Bone marrow (tissue), 2 donors: ENCODE measurements at places on chromosomes 5 and 9.
A peak's percentile ranks its signal among the peaks of the same experiment; 100 is the strongest.

DNA sequence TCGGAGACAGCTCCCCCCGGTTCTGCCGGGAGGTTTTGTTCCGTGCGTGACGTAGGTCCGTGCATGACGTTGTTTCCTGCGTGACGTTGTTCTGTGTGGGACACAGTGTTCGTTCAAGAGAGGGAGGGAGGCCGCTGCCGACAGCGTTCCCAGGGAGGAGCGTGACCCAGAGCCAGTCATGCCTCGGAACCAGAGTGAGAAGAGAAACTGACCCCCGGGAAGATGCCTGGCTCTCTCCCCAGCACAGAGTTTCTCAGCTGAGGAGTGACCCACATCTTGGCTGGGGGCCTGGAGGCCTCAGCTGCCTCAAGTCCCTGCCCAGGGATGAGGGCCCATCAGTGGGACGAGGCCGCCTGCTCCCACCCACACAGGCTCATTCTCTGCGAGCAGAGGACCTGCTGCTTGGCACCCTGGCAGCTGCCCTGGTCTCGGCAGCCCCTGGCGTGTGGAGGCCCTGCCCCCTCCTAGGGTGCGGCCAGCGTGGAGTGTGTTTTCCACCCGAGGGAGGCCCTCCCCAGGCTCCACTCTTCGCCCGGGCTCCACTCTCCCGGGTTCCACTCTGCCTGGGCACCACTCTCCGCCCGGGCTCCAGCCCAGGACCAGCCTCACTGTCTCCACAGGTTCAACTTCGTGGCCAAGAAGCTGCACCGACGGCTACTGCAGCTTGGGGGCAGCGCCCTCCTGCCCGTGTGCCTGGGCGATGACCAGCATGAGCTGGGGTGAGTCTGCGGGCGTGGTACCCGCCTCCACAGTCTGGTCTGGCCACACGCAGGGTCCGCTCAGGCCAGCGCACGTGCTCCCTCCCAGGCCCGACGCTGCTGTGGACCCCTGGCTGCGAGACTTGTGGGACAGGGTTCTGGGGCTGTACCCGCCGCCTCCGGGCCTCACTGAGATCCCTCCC, 7.9 kb downstream of the NDOR1 start:
- no peak for DNase-seq

- DNase-seq: no peak
Observed at GRCh38 chr9:129335464-129336129, 157.5 kb upstream of the IER5L start.

- DNase-seq: no peak
Observed at GRCh38 chr9:131701789-131702337, 38.0 kb downstream of the RAPGEF1 start.

DNA sequence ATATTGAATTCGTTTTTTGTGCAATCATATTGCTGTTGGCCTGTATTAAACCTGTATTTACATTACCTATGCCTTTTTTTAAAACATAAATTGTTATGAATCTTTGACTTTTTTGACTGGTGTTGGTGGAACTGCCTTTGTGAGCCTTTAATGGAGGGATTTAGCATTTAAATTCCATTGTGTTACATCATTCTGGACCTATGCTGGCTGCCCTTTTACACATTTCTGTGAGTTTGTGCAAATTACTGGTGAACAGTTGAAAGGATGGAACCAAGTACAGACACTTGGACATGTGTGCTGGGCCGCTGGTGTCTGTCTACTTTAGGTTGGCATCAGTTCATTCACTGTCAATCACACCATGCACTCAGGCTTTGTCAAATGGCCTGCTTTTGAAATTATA, 3.4 kb downstream of the SNX18 start:
- DNase-seq: no peak

DNA sequence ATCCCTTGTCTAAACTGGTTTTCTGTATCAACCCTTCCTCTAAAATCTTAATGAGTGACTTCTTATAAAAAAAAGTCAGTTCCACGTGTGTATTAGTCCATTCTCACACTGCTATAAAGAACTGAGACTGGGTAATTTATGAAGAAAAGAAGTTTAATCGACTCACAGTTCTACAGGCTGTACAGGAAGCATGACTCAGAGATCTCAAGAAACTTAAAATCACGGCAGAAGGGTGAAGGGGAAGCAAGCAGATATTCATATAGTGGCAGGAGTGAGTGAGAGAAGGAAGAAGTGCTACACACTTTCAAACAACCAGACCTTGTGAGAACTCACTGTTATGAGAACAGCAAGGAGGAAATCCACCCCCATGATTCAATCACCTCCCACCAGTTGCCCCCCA, 307.8 kb upstream of the ARRDC3 start:
- DNase-seq: no peak

GRCh38 chr5:34499001-34499734, 157.0 kb upstream of the RAI14 start:
- DNase-seq: peak; percentile 12

DNA sequence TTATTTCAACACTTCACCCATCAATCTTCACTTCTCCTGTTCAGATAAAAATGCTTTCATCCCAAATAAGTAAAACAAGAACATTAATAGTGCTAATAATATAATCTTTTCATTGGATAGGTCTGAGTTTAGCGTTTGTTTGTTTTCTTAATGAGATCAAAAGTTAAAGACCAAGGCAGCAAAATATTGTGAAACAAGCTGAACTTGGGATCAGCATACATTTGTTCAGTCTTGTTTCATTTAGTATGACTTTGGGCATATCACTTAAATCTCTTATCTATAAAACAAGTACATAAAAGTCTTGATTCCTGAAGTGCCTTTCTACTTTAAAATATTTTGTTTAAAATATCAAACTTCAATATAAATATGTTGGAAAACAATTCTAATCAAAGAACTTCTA, 13.4 kb upstream of the SNX24 start:
- no peak for DNase-seq

GRCh38 chr5:5622806-5623205, 200.3 kb downstream of the ICE1 start:
- DNase-seq: no peak

- DNase-seq: no peak
Observed at GRCh38 chr9:121140162-121140561, 61.5 kb downstream of the RAB14 start.

DNA sequence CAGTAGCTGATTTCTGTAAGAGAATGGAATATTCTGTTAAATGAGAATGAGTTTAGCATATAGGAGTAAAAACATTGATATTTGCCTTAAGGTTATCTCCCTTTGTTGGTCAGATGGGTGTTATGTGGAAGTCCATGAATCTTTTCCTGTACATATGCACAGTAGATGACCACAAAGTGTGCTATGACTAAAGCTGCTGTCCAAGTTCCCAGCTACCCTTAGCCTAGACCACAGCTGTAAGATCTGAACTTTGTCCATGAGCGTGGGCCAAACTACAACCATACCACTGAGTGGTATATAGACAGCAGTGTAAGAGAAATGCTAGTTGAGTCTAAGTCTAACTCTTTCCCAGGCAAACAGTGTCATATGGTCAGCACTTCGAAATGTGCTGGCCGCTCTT, 48.8 kb downstream of the CD180 start:
- no peak for DNase-seq

GRCh38 chr9:91177661-91178280, 183.9 kb downstream of the AUH start:
- no peak for DNase-seq

DNA sequence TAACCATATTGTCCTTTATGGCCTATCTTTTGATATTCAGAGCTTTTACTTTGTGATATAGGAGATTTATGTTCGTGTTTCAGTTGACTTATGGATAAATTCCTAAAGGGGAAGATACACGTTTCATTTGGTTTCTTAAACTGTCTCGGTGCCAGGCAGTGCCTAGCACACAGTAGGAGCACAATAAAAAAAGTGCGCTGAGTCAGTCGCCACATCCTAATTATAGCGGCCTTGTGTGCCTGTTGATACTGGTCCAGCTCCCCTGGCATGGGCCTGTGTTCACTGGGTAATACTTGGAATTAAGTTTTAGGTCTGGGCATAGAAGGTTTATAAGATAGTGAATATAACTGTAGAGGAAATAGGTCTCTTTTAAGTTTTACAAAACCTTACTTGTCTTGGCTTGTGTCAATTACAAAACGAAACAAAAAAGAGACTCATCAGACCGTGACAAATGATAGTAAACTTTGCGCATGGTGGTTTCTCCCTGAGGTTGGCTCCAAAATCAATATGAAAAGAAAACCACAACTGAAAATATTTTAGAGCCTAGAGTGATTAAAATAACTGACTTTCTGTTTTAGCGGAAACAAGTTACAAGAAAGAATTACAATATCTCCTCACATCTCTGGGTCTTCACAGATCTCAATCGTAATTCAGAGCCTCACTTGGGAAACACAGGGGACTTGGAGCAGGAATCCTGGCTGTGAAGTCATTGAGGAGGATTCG, 84.8 kb downstream of the MVB12B start:
- DNase-seq: peak; percentile 40

GRCh38 chr5:92580814-92581213, 1000.2 kb downstream of the NR2F1-AS1 start:
- DNase-seq: no peak

DNA sequence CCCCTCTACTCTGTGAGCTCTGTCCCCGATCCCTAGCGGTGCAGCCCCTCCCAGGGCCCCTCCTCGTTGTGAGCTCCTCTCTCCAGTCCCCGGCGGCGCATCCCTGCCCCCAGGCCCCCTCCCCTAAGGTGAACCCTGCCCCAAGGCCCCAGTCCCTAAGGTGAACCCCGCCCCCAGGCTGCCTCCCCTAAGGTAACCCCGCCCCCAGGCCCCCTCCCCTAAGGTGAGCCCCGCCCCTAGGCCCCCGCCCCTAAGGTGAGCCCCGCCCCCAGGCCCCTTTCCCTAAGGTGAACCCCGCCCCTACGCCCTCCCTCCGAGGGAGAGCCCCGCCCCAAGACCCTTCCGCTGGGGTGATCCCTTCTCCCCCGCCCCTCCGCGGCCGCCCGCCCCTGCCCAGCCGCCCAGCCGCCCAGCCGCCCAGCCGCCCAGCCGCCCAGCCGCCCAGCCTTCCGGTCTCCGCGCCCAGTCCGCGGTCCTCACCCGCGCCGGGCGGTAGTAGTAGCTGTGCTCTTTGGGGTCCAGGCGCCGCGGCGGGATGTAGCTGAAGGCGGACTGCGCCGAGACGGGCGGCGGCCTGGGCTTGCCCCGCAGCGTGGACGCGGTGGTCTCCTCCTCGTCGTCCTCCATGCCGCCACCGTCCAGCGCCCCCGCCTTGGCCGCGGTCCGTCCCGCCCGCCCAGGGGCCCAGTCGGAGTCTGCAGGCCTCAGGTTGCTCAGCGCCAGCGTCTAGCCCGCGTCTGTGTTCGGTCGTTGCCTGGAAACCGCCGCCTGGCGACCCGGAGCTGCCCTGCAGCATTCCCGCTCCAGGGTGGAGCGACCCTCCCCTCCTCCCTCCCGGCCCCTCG, at the start of gene CFAP90:
CFAP90 (minus strand) TSS at position 739 of the 845 bp plus-strand sequence; CDS start at position 627, 112 bp downstream.
- no peak for DNase-seq

DNA sequence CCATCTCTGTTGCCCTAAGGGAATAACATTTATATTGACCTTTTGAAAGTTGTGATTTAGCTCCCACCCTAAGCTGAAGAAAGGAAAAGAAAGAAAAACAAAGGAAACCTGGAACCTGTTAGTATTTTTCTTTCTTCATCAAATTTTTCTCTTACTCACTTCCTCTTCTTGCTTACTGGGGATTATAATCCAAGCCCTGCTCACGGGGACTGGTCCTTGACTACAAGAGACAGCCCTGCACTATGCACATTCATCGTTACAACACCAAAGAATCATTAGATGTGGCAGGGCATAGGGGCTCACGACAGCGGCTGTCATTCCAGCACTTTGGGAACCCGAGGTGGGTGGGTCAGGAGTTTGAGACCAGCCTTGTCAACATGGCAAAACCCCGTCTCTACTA, 37.8 kb upstream of the LPAR1 start:
- no peak for DNase-seq

GRCh38 chr5:141734501-141735229, 52.6 kb upstream of the ARAP3 start:
- DNase-seq: no peak

- DNase-seq: no peak
Observed at GRCh38 chr5:2432076-2432920, 319.2 kb downstream of the IRX2 start.

DNA sequence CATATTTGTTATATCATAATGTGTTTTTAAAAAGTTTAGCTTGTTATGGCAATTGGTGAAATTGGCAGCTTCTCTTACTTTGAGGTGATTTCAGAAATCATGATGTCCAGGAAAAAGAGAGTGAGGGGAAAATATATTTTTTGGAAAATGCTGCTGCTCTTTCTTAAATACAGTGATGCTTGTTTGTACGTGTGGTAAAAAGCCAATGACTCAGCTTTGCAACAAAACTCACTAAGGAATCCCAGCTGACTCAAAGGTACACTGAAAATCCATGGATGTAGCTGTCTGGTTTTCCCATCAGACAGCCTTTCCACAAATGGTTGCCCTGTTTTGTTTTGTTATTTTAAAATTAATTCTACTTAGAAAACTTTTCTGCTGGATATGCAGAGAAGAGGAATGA, 306.4 kb upstream of the PAPPA start:
- no peak for DNase-seq

DNA sequence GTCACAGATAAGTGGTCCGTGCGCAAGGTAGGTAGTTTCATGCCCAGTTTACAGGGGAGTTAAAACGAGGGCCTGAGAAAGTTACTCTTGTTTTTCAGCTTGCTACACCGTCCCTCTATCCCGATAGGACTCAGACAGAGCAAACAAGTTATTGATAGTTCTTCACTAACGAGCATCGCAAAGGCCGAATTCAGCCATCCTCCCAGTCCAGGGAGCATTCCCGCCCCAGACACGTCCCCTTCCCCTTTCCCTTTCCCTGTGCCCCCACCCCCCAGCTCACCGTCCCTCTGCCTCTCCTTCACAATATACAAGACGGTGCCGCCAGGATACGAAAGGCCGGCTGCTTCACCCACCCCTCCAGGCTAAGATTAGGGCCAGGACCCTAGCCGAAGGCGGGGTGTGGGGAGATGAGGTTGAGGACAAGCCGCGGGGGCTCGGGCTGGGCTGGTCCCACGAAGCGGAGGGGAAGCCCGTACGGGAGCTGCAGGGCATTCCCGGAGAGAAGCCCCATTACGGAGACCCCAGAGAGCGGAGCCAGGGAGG, 599 bp downstream of the KIAA1191 start:
- DNase-seq: no peak

- no peak for DNase-seq
Observed at GRCh38 chr9:477193-477592, 262.5 kb downstream of the DOCK8 start.

DNA sequence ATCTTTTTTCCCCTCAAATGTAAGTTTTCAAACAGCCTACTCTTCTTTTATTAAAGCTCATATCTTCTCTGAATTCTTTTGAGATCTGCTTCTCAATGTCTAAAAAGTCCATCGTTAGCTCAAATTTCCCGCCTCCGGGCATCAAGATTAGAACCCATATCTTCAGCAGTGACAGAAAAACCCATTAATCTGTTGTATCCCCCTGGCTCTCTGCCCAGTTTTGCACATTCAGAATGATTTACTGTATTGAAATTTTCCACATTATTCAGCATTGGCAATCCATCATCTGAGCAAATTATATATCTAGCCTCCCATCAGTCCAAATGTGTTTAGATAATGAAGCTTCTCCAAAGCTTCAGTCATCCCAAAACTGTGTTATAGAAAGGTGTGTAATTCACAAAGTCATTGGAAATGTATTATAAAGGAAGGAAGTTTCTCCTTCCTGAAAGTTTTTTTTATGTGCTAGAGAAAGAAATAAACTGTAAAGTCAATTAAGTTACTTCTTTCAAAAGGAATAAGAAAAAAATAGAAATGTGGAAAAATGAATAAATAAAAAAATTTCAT, 849.9 kb downstream of the MAT2B start:
- DNase-seq: no peak
